Activated T-cell treated with anti-CD3 and anti-CD28 coated beads for 1 hour (primary cell): ENCODE measurements at places on chromosomes 2 and 18.

DNA sequence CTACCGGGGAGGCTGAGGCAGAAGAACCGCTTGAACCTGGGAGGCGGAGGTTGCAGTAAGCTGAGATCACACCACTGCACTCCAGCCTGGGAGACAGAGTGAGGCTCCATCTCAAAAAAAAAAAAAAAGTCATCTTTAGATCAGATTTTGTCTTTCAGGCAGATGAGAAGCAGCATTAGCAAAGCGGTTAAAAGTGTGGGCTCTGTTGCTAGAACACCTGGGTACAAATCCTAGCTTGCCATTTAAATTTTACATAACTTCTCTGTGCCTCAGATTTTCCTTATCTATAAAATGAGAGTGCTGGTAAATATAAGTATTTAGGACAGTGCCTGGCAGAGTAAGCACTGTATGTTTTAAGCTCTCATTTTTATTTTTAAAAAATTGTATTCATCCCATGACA is 8.2 kb downstream of the CNOT9 start:
- no peak for DNase-seq

GRCh38 chr2:62998949-62999348 is 51.7 kb upstream of the OTX1 start:
- no peak for DNase-seq

DNA sequence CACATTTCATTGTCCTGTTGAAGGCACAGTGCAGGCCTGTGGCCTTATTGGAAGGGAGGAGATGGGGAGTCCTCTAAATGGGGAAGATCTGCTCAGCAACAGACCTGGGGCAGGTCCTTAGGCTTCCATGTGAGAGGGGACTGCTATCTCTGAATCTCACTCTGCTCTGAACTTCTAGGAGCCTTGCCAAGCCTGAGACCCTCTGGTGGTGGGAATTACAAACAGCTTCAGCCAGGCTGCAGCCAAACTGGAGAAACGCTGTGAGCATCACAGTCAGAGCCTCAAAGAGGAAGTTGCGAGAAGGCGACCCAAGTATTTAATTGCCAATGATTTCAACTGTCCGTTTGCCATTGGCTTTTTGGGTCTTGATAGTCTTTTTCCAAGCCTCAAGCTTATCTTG is 66.8 kb upstream of the MC2R start:
- DNase-seq: no peak

DNA sequence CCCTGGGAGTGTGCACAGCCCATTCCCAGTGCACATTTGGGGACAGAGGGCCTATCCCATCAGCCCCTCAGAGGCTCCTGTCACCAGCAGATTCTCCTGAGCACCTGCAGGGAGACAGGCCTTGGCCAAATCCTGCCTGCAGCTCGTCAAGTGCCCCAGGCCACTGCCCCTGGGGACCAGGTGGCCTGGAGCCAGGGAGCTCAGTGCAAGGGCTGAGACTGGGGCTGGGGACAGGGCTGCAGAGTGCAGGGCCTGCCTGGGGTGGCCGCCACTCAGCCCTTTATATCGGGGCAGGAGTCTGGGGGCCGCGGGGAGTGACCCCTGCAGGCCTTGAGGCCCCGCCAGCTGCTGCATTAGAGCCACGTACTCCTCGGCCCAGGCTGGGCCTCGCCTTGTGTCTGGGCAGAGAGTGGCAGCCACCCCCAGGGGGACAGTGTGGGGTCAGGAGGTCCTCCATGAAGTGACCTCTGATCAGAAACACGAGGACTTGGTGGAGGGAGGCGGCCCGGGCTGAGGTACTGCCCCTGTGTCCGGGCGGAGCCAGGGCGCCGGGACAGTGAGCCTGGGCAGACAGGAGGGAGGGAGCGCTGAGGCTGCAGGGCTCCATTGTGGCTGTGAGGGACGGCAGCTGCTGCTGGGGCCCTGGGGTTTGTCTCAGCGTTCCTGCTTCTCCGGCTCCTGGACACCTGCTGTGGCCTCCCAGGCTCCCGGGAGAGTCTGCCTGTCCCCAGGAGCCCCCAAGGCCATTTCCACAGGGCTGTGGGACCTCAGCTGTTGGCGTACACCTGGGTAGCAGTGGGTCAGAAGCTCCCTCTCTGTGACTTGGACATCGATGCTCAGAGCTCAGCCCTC is 24.2 kb downstream of the GPC1 start:
- DNase-seq: no peak

DNA sequence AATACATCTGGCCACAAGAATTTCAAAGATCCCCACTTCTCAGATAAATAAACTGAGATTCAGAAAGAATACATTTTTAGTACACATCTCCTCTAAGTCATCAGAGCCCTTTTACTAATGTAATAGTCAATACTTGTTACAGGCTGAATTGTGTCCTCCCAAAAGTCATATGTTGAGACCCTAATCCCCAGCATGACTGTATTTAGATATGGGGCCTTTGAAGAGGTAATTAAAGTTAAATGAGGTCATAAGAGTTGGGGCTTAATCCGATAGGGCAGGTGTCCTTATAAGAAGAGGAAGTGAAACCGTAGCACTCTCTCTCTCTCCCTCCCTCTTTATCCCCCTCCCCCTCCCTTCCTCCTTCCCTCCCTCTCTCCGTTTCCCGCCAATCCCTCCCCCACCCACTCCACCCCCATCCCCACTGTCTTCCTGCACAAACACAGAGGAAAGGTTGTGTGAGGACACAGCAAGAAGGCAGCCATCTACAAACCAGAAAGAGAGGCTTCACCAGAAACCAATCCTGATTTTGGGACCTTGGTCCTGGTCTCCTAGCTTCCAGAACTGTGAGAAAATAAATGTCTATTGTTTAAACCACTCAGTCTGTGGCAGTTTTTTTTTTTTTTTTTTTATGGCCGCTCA is 66.6 kb upstream of the ZNF397 start:
- DNase-seq: no peak

DNA sequence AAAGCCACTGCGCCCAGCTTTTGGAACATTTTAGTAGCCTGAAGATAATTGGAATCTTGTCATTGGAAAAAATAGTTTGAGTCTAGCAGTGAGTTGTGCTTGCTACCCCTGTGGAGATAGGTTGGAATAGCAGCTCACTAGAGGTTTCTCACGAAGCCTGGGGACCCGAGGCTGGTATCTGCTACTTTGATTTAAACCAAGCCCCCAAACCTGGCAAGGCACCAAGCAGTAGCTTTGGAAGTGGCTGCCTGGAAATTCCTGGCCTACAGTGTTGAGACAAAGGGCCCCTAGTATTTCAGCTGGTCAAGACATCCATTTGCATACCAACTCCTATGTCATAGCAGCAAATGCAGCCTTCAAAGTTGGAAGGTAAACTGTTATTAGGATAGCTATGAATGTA is 42.1 kb downstream of the NOP58 start:
- DNase-seq: no peak

GRCh38 chr2:172623249-172623965 is 67.5 kb downstream of the PDK1 start:
- DNase-seq: no peak

- DNase-seq: no peak
These were observed 78.6 kb upstream of the MAP3K20 start for GRCh38 chr2:172997031-172997430.

GRCh38 chr18:39638224-39638623 is 2072.6 kb upstream of the CELF4 start:
- DNase-seq: no peak

DNA sequence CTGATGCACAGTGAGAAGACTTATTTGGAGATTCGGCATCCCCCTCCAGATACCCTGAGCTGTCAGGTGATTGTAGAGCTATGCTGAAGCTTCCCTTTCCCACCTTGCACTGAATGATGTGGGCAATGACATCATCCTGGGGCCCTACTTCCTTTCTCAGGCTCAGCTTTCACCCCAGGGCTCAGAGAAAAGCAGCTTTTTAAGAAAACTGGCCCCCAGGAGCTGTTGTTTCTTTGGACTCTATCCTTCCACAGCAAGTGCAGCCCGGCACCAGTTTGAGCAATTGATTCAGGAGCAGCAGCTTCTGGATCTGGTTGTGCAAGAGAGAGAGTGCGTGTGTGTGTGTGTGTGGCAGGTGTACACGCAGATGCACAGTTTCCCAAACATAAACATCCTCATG is 251.3 kb downstream of the ANAPC1 start:
- no peak for DNase-seq

- DNase-seq: no peak
These were observed 72.0 kb upstream of the FN1 start for GRCh38 chr2:215507836-215508235.

DNA sequence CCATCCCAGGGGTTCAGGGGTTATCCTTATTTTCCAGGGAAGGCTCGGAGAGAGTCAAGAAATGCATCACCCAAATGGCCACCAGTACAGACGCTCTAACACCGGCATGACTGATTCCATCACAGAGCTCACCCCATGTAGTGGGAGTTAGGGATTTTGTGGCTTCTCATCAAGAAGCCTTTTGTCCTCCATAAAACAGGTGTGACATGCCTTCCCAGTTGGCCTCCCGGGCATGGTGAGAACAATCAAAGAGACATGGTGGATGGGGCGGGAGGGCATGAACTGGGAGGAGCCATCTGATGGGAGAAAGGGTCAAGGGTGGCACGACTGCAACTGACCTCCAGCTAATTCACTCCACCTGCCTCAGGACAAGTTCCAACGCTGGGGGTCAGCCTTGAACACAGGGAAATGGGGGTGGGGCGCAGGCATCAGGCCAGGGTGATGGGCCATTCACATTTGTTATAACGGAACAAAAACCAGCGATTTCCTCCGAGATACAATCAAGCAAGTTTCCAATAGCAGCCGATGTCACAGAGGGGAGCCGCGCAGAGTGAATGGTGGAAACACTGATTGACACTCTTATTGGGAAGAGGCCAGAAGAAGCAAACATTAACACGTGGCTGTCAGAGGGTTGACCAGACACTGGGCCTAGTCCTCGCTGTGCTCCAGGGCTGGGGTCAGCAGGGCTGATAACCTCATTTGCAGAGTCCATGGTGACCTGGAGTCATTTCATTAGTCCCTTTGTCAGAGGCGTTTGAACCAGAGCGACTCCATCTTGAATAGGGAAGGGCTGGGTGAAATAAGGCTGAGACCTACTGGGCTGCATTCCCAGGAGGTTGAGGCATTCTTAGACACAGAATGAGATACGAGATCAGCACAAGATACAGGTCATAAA is 80.5 kb upstream of the HPCAL1 start:
- no peak for DNase-seq
